Stimulated activated CD4-positive, alpha-beta T cell treated with anti-CD3 and anti-CD28 coated beads, Interleukin-1b, Interleukin-23, amount 100 ng/mL, for 4 hours (primary cell): ENCODE measurements at places on chromosomes 5 and 9.

- no peak for DNase-seq
Observed at GRCh38 chr5:122202952-122203351, 73.6 kb downstream of the ZNF474 start.

GRCh38 chr5:134556994-134557393 is 31.5 kb downstream of the JADE2 start:
- DNase-seq = no peak

DNA sequence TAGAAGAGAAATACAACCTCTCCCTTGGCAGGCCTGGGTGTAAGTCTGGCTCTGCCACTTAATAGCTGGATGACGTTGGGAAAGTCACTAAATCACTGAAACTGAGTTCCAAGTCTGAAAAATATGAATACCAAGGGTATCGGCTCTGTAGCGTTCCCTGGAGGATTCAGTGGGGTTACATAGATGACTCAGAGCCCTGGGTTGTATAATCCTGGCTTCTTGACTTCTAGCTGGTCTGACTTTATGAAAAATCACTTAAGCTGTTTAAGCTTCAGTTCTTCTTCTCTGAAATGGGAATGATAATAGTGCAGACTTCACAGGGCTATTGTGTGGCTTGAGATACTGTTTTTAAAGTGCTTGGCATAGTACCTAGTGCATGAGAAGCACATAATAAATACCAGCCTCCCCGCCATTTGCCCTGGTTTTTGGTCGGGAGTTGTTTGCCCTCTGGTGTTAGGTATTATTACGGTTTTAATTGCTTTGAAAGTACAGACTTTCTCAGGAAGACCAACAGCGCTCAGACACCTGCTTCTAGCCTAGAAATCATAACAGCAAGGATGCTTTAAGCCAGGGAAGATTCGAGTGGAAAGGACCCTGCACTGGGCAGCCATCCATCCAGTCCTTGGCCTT is 43.0 kb downstream of the CYFIP2 start:
- DNase-seq = no peak

DNA sequence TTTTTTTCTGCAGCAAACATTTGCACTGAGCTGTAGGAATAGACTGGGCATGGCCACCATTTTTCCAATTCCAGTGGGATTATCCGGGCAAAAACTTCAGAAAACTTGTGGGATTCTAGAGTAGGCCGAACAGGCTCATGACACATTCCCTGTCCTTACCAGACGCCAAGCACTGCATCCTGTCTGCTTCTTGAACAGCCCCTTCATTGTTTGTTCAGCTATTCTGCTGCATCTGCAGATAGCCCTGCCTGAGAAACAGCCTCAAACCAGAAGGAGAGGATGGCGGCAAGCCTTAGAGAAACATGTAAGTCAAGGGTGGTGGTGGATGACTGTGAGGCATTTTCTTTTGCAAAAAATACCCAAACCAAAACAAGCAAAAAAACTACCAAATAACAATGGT is 111.8 kb upstream of the NTRK2 start:
- no peak for DNase-seq

DNA sequence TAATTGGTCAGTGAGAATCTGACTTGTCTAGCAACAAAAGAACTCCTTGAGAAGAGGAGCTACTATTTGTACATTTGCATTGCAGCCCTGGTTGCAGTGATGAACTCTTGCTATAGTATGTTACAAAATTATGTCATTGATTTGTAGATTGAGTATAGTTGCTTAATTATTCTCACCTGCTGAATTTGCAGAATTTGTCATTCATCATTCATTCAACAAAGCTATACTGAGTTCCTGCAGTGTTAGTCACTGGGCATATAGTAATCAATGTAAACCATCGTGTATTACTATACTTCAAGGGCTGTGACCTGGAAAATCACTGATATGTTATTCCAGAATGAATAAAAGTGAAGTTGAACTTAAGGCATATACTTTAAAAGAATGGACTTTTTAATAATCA is 50.1 kb downstream of the SLC1A3 start:
- no peak for DNase-seq

GRCh38 chr5:137837491-137838394 is 29.9 kb upstream of the MYOT start:
- no peak for DNase-seq

DNA sequence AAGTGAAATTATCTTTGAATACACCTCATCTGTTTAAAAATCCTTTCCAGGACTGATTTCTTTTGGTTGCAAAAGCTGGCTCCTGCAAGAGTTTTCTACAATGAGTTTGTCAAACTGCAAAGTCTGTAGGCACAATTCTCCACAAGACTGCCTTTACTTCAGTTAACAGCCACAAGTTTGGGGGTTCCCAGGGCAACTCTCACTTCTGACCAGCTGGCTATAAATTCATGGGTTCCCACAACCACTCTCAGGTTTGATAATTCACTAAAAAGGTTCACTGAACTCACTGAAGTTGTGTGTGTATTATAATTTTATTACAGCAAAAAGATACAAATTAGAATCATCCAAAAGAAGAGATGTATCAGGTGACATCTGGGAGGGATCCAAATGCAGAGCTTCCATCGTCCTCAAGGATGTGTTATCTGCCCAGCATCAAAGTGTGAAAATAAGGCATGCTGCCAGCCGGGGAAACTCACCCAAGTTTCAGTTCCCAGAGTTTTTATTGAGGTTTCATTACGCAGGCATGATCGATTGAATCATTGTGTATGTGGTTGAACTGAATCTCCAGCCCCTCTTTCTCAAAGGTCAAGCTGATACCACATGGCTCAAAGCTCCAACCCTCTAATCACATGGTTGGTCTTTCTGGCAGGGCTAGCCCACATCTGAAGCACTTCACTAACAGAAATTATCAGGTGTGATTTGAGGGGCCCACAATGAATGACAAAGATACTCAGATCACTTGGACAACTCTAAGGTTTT is 19.0 kb upstream of the PSIP1 start:
- no peak for DNase-seq

DNA sequence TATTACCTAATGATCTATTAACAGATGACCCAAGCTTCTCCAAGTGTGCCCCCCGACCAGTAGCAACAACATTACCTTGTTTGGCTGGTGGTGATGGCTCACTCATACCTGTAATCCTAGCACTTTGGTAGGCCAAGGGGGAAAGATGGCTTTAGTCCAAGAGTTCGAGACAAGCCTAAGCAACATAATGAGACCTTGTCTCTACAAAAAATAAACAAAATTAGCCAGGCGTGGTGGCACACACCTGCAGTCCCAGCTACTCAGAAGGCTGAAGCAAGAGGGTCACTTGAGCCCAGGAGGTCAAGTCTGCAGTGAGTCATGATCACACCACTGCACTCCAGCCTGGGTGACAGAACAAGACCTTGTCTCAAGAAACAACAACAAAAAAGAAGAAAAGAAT is 62.9 kb downstream of the GCNT1 start:
- no peak for DNase-seq

- no peak for DNase-seq
Observed at GRCh38 chr9:135501261-135502167, 1.0 kb downstream of the MRPS2 start.

- no peak for DNase-seq
Observed at GRCh38 chr9:14437354-14438231, 123.7 kb upstream of the NFIB start.

- no peak for DNase-seq
Observed at GRCh38 chr5:38718771-38719391, 126.9 kb upstream of the OSMR start.

- no peak for DNase-seq
Observed at GRCh38 chr5:44382894-44383293, 6.3 kb downstream of the FGF10 start.

- DNase-seq = no peak
Observed at GRCh38 chr5:116876240-116876840, 301.7 kb upstream of the SEMA6A start.

- no peak for DNase-seq
Observed at GRCh38 chr5:665956-666711, 27.0 kb downstream of the TPPP start.

GRCh38 chr9:126587187-126588185 is 26.2 kb upstream of the LMX1B start:
- no peak for DNase-seq

GRCh38 chr5:148939676-148940075 is 113.3 kb downstream of the ADRB2 start:
- no peak for DNase-seq

GRCh38 chr5:126939887-126940286 is 90.5 kb downstream of the MARCHF3 start:
- no peak for DNase-seq

- peak; percentile 60 for DNase-seq
Observed at GRCh38 chr9:38160613-38161215, 91.7 kb upstream of the SHB start.

DNA sequence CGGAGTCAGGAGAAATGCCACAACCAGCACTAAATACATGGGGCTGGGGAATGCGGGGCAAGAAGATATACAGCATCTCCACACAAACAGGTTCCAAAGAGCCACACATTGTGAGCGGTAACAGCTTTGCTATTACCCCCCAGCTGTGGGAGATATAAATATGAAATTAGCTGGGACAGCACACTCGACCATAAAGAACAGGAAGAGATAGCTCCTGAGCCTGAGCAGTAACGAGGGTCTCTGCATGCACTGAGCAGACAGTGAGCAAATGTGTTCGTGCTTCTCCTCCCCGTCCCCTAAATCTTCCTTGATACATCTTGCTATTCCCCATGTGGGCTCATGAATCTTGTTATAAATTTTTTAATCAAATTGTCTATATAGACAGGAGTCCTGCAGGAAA is 53.1 kb downstream of the ADAMTS2 start:
- no peak for DNase-seq

- no peak for DNase-seq
Observed at GRCh38 chr5:86880344-86880743, 262.6 kb downstream of the COX7C start.

GRCh38 chr5:158942217-158942616 is 157.5 kb downstream of the EBF1 start:
- DNase-seq = no peak

GRCh38 chr5:173327948-173328843 is at the start of gene STC2:
STC2 (minus strand) TSS chr5:173328414; CDS start chr5:173328193, 221 bp downstream.
- no peak for DNase-seq
